Left ventricle myocardium superior (tissue), 1 donor: ENCODE measurements at places on chromosomes 13 and 19. TPM values are rescaled to one million over a fixed set of nuclear protein-coding genes. Genes with fewer than 3 reads are reported as not detected.

DNA sequence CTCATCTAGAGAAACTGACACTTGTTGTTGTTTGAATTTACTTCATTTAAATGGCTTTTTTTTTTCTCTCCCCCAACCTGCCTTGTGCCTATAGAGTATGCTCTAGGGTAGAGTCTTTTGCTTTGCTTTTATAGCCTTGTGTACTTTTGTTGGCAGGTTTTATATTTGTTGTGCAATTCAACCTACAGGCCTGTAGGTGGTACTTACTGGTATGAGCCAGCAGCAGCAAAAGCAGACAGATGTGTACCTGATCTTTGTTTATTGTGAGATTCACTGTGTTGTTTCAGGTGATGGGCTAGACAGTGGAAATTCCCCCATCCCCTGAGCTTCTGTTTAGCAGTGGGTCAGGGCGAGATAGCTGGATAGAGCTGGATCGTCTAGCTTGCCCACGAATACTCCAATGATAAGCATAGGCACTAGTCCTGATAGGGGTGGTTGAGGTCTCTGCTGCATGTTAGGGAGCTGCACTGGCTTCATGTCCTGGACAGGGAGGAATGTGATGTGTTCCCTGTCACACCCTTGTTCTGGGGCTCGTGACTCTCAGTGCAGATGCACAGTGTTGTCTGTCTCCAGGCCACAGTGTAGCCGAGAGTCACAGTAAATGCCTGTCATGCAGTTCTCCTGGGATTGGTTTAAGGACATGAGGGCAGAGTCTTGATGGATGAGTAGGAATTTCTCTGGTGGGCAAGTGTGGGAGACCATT lies 21.3 kb downstream of the DNAJC3 start:
- DNase-seq: no peak

GRCh38 chr19:16454351-16454918 lies 17.3 kb downstream of the EPS15L1 start:
- DNase-seq: no peak

GRCh38 chr19:9054207-9054606 lies 32.7 kb upstream of the OR1M1 start:
- DNase-seq: no peak

GRCh38 chr13:91017031-91017668 lies 330.3 kb upstream of the MIR17HG start:
- DNase-seq: no peak

DNA sequence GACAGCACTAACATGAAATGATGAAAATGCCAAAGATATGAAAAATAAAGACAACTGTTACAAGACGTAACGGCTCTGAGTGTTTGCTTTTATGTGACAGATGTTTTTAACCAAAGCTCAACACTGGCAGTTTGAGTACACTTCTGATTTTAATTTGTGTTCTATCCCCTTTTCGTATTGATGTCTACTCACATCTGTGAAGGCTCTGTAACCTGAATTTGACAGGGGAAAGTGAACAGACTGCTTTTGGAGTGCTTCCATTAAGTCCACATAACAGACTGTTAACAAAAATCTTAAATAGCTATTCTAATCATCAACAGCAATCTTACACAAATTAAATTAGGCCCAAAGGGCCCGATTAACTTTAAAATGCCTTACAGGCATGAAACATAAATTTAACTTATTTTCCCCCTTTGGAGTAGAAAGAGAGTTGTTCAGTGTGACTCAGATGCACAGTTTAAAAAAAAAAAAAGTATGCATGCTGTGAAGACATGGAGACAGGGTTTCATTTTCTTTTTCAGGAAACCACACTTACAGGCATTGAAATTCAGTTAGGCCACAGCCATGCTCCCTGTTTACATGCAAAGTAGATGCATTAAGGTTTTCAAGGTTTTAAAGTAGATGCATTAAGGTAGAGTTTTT lies 16.3 kb upstream of the RNASEH2B start:
- no peak for DNase-seq

DNA sequence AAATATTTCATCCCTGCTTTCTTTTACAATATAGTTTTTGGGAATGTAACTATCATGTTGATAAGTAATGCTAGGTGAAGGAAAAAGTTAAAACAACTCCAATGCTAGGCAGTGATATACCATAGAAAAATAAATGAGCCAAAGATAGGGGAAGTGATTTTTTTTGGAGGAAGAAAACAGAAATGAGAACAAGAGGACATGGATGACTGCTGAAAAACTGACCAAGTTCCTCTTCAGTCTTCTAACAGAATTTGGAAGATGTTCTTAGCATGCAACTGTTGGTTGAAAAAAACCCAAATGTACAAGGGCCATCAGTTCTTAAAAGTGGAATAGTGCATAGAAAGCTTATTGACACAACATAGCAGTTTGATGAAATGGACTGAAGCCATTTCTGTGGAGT lies 262.5 kb upstream of the STARD13 start:
- no peak for DNase-seq

DNA sequence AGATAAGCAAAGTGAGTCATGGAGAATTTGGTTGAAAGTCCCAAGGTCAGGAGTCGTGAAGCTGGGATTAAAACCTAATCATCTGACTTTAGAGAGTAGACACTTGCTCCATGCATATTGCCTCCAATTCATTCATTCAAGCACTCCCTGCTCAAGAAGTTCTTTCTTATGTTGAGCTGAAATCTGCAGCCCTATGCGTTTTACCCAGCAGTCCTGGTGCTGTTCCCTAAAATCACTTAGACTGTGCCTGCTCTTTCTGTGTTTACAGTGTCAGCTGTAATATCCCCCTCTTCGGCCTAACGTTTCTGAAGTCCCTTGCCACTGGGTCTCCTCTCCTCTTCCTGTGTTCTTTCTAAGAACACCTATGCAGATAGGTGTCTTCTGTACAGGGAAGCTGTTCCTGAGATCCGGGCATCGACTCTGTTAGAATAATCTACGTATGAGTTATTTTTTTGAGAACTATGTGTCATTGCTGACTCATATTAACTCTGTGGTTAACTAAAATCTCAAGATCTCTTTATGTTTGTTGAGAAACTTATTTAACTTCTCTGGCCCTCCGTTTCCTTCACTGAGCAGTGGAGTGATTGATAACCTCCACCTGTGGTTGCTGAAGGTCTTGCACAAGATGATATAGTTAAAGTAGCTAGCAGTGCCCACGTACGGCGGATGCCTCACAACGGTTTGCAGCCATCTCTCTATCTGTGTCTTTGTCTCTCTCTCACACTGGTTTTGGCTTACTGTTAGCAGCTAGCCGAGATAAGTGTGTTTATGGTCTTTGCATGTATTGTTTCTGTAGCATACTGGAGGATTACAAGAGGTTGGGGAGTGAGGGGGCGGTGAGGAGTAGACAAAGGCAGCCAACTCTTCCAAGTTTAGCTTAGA lies 4.7 kb downstream of the ALOX5AP start:
- DNase-seq: no peak

DNA sequence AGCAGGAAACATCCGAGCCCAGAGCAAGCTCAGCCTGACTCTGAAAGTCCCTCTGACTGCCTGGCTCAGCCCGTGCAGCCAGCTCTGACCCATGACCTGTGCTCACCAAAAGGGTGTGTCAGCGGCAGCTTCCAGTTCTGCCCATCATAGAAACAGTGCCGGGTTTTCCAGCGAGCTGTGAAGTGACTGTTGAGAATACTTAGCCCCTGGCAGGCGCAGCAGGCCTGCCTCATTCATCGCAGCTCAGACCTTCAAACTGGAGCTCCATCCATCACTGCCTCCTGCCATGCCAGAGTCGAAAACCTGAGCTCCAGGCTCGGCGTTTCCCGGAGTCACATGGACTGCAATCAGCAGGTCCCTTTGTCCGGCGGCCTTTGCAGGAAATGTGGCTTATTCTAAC lies 16.3 kb upstream of the GSX1 start:
- no peak for DNase-seq

DNA sequence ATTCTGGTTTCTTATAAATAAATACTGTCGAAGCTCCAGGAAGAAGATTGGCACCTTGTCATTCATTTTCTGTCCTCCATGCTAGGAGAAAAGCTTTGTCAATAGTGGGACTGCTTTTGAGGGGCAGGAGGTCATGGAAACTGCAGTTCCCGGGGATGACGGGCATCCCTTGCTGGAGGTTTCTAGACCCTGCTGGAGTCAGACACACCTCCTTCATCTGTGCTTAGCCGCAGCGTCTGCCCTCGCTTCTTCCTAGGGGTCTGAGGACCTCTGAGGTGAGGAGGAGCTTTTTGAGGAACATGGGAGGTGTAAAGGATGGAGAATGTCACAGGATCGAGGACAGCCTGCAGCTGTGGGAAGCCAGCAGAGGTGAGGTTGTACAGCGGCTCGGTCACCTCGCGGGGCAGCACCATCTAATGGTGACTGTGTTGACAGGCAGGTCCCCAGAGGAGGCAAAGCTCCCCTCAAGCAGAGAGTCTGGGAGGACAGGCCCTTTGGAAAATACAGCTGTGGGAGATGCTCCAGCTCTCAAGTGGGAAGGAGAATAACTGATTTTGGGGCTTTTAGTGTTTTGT lies 172.7 kb upstream of the RNF113B start:
- no peak for DNase-seq

DNA sequence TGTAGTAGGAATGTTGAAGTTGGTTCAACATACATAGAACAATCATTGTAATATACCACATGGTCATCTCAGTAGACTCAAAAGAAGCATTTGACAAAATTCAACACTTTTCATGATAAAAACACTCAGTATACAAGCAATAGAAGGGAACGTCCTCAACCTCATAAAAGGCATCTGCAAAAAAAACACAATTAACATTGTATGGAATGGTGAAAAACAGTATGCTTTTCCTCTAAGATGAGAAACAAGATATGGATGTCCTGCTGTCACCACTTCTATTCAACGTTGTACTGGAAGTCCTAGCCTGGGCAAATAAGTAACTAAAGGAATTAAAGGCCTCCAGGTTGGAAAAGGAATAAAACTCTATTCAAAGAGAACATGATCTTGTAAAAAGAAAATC lies 54.5 kb downstream of the FNDC3A start:
- DNase-seq: no peak

Gene CCDC97
- total RNA-seq: 15.9 TPM

Gene RCBTB1
- total RNA-seq: 23.1 TPM
